Right cardiac atrium (tissue), 5 donors: ENCODE measurements at places on chromosomes 5 and 9. TPM values are rescaled to one million over a fixed set of nuclear protein-coding genes. Genes with fewer than 3 reads are reported as not detected.
A peak's percentile ranks its signal among the peaks of the same experiment; 100 is the strongest.

GRCh38 chr5:88544671-88545070, 276.0 kb upstream of the TMEM161B start:
- no peak for DNase-seq

- DNase-seq, result no peak
Observed at GRCh38 chr9:33192493-33193255, 25.5 kb upstream of the B4GALT1 start.

GRCh38 chr9:14183001-14183400, 130.9 kb downstream of the NFIB start:
- DNase-seq, result no peak

Gene CAMLG
- total RNA-seq, result 23.3 TPM

- DNase-seq, result peak; percentile 58
Observed at GRCh38 chr9:127545196-127546124, 66.6 kb upstream of the STXBP1 start.

DNA sequence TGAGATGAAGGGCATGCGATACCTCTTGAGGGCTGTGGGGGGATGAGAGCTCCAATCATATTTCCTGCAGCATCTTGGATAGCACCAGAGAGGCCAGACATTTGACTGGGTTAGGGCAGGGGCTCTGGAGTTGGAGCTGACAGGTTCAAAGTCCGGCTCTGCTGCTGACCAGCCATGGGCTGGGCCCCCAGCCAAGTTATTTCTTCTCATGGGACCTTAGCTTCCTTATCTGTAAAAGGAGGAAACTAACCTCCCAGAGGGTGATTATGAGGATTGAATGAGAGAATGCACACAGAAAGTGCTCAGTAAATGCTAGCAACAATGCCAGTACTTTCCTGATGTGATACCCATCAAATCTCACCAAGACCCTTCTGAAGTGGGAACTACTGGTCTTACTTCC, 65.2 kb upstream of the SLC25A51 start:
- no peak for DNase-seq

GRCh38 chr5:101539315-101539714, 636.2 kb upstream of the ST8SIA4 start:
- DNase-seq, result no peak

DNA sequence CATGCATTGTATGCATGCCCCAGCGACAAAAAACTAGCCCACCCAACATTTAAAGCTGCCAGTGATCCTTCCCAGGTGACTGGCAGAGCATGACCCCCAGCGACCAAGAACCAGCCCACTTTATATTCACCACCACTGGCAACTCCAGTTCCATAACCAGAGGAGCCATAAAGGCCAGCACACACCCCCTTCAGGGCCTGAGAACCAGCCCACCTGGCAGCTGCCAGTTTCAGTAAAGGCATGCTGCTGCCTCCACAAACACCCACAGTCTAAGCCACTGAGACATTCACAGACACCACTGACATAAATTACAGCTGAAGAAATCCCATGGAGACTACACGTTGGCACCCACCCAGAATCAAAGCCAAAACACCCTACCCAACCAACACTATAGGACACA, 46.9 kb upstream of the RGS7BP start:
- peak; percentile 15 for DNase-seq

- no peak for DNase-seq
Observed at GRCh38 chr9:15421532-15421931, 1.1 kb upstream of the SNAPC3 start.

Gene SAXO1
- total RNA-seq, result not detected

GRCh38 chr9:91211919-91212318, 149.8 kb downstream of the AUH start:
- no peak for DNase-seq

Gene SLC6A19
- not detected for total RNA-seq

DNA sequence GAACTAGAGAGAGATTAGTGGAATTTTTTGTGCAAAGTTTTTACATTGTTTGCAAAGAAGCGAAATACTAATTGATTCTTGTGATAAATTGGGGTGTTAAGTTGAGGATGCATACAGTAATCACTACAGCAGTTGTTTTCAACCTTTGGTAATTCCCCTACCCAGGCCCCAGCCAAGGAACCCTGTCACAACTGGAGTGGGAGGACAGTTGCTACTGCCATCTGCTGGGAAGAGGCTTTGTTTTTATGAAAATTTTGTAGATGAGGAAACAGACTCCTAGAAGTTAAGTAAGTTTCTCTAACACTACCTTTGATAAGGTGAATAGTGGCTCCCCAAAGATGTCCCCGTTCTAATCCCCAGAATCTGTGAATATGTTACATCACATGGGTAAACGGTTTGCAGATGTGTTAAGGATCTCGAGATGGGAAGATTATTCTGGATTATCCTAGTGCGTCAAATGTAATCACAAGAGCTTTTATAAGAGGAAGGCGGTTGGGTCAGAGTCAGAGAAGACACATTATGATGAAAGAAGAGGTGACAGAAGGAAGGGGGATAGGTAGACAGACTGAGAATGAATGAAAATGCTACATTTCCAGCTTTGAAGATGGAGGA, 34.0 kb upstream of the PPP1R2B start:
- DNase-seq, result no peak

Gene HTR4
- 9.1 TPM for total RNA-seq

- DNase-seq, result no peak
Observed at GRCh38 chr5:140480310-140481014, 67.0 kb upstream of the EIF4EBP3 start.

- peak; percentile 43 for DNase-seq
Observed at GRCh38 chr9:125440411-125440810, 178.8 kb downstream of the GAPVD1 start.

DNA sequence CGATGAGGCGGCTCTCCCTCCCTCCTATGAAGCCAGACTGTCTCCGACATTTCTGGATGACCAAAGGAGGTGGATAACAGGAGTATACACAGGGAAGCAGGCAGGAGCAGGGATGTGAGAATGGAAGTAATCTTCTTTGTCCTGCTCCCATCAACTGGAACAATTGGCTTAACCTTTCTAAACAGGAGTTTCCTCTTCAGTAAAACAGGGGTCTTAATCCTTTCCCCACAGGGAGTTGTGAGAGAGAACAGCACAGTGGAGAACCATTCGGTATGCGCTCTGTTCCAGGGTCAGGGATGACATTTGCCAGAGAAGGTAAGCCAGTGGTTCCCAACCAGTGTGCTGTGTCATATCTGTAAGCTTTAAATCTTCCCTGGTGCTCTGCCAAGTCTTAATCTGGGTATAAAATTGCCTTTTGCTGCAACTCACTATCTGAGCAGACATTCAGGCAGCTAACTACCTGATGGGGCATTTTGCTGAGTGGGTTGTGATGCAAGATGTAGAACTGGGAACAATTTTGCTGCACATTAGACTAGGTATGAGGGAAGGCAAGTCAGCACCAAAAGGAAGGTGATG, 294.8 kb upstream of the KIF2A start:
- DNase-seq, result no peak

GRCh38 chr9:134208981-134209725, 44.8 kb upstream of the RNU6ATAC start:
- DNase-seq, result peak; percentile 40

Gene ADAMTS13
- total RNA-seq, result 4.1 TPM

DNA sequence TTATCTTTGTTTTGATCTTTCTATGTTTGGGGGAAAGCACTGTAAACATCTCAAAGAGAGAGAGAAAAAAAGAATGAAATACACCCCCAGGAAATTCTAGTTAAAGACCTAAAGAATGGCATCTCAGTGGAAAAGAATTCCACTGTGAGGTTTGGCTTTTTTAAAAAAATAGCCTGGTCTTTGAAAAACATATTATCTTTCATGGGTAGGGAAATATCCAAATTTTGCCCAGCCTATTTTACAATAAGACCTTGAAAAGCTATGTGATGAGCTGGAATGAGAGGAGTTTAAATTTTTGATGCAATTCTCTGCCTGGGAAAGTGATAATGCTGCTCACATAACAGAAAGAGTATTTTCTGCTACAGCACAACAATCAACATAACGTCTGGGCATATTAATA, 348.1 kb upstream of the WWC1 start:
- no peak for DNase-seq

- no peak for DNase-seq
Observed at GRCh38 chr9:26535151-26535550, 357.5 kb downstream of the CAAP1 start.
